ENCODE measurements at places on chromosomes 11 and 22.

- no peak for DNase-seq
These were observed 30.6 kb downstream of the PRDM11 start for GRCh38 chr11:45176996-45177395.

- DNase-seq, result no peak
These were observed 11.8 kb downstream of the RNF121 start for GRCh38 chr11:71940561-71941219.

GRCh38 chr11:88801484-88802123 is 264.2 kb downstream of the GRM5 start:
- DNase-seq, result no peak

GRCh38 chr11:11016068-11016467 is 158.2 kb upstream of the ZBED5 start:
- DNase-seq, result no peak

DNA sequence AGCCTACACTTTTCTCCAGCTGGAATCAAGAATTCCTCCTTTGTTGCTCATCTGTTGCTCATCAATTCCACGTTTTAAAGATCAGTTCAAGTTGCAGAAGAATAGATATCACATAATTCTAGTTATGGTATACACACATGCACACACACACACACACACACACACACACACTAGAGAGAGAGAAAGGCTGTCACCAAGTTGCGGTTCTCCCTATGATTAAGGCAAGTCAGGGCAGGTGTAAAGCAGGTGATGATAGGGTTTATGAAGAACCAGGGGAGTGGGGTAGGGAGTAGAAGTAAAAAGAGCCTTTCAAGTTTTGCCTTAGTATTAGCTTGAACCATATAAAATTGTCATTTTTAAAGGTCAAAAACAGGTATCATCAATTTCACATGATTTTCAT is 31.7 kb upstream of the TMPRSS4 start:
- no peak for DNase-seq

- no peak for DNase-seq
These were observed 16.8 kb upstream of the TMEM191C start for GRCh38 chr22:21450320-21450831.

- no peak for DNase-seq
These were observed 69.1 kb downstream of the KCNQ1OT1 start for GRCh38 chr11:2630679-2631078.

- no peak for DNase-seq
These were observed 916 bp downstream of the GNG3 start for GRCh38 chr11:62708392-62708791.

GRCh38 chr22:49933236-49934159 is 15.1 kb downstream of the CRELD2 start:
- no peak for DNase-seq

DNA sequence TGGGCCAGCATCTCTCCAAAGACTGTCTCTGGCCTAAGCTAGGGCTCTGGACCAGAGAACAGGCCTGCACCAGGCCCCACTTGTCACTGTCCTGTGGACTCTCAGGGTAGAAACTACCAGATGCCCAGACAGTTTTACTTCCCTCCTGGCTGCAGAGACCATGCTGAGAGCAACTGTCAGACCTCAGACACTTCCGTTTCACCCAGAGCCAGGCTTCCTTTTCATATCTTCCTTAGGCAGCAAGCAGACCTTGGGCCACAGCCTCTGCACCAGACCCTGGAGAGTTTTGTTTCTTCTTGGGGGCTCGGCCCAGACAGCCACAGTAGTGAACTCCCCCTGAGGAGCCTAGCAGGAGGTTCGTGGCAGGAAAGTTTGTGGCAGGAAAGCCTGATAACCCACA is 12.1 kb upstream of the FCHSD2 start:
- no peak for DNase-seq

GRCh38 chr11:27161071-27161470 is 120.5 kb downstream of the BBOX1 start:
- DNase-seq, result no peak

DNA sequence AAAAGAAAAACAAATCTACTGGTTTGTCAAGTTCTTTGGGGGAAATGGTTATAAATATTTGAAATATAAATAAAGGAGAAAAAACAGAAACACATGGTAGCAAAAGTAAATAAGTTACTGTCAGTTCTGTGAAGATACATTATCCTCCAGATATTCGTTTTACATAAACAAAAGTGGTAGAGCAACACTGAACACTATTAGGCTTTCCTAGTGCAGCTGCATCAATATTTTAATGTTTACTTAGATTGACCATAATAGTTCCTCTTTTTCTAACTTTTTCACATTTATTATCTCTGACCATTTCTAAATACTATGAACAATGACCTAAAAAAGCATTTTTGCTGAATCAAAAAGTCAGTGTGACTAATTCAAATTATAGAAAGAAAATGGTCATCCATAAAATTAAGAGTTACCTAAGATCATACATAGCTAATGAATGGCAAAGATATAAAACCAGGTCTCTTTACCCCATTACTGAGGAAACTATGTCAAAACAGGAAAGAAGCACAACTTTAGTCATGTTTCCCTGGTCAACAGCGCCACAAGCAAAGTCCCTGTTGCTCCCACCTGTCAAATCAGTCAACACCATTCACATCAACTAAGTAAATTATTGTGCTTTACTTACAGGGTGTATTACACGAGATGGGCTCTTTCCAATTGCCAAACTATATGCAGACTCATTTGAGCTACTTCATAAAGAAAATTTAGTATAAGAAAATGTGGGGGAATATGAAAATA is 38.5 kb downstream of the SBF2 start:
- DNase-seq, result no peak

DNA sequence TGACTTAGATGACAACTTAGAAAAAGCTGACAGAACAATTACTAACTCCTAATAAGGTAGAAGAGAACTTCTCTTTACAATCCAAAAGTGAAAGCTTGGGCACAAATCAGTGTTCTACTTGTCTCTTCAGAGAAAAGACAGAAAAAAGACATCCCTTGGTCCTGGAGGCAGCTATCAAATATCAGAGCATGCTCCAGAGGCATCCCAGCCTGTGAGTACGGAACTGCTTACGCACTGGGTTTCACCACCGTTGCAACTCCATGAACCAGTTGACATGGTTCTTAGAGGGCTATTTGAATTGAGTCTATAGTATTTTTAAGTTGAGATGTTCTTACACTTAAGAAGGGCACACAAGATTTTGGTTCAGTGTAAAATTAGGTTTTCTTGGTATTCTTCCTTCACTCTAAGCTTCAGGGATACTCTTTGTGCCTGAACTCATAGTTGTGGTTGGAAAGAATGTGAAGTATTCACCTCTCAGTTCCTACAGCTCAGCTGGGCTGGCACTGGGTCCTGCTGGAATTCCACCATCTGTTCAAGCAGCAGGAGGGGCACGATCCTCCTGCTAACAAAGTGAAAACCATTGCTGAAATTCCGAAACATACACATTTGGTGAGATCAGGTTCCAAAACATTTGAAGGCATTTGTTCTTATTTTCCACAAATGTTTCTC is 6.3 kb downstream of the AKIP1 start:
- DNase-seq, result no peak

DNA sequence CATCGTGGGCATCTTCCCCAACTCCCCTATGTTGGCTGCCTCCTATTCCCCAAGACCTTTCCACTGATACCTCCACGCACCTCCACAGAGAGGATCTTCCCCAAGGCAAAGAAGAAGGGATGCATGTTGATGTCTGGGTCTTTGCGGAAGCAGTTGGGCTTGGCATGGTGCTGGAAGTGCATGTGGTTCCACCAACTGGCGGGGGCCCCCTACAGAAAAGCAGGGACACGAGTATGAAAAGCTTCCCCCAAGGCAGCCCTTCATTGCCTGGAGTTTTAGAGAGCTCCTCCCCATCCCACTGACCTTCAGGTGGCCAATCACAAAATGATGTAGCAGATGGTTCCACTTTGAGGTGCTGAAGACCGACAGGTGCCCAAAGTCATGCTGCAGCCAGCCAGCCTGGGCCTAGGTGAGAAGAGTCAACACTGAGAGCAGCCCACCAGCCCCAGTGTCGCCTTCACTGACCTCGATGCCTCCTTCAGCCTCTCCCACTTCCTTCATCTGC is 6.1 kb downstream of the FADS1 start:
- DNase-seq, result no peak

- no peak for DNase-seq
These were observed 3.5 kb downstream of the RAB3IL1 start for GRCh38 chr11:61913699-61914395.

DNA sequence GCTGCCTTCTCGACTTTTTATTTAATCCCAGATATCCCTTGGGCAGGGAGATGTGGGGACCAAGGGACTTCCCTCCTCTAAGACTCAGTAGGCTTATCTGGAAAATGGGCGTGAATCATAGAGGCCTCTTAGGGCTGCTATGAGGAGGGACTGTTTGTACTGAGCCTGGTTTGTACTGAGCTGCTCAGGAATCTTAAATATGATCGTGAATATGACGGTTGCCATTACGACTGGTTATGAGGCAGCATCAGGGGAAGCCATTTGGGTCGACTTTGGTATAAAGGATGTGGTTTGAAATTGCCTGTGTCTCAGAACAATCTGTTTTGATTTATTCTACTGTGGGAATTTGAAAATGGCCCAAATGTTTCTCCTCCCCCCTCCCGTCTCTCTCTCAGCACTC is 20.6 kb downstream of the TSPAN18 start:
- no peak for DNase-seq

DNA sequence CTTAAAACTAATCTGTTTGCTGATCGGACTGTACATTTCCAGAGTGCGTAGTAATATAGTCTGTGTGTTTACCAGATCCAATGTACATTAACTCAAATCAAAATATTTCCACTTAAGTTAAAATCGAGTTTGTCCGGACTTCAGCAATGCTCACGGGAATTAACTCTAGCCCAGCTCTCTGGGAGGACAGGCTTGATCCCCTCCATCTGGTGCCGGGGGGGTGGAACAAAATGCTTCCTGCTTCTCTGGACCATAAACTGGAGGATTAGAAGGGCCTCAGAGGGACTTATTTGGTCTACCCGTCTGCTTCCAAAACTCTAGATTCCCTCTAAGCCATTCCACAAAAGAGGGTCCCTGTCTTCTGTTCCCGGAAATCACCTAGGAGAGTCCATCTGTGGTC is 511.2 kb downstream of the BUD13 start:
- DNase-seq, result no peak

- no peak for DNase-seq
These were observed 7.8 kb upstream of the RRM1 start for GRCh38 chr11:4086575-4087353.

GRCh38 chr11:108160970-108161566 is 39.7 kb downstream of the ACAT1 start:
- no peak for DNase-seq

DNA sequence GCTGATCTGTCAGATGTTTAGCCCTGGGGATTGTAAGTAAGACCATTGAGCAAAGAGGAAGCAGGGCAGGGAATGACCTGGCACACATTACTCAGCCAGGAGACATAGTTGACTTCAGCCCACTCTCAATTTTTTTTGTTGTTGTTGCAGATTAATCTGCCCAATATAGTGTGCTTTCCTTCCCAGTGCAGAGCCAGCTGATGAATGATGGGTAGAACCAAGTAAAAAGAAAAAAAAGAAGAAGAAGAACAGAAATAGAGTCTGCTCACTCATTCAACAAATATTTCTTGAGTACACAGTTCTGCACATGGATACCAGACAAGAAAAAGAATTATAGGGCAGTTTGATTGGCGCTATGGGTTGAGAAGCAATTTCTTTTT is 292.7 kb downstream of the ETS1 start:
- no peak for DNase-seq

- no peak for DNase-seq
These were observed 592.0 kb downstream of the SOX6 start for GRCh38 chr11:15764326-15764725.

- no peak for DNase-seq
These were observed 250.6 kb upstream of the TENM4 start for GRCh38 chr11:79691445-79691844.

DNA sequence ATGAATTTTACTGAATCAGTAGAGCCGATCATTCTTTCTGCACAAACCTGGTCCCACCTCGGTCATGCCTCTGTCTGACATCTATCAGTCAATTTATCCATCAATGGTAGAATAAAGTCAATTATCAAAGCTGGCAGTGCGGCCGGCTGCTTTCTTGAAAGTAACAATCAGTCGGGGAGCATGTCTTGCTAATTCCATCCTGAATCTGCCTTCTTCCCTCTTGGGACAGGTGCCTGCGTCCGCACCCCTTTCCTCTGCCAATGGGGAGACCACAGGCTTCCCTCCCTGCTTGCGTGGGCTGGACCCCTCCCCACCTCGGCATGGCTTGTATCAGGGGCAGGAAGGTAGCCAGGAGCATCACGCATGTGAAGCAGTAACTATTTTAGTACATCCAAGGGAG is 962.9 kb downstream of the BRD1 start:
- no peak for DNase-seq

DNA sequence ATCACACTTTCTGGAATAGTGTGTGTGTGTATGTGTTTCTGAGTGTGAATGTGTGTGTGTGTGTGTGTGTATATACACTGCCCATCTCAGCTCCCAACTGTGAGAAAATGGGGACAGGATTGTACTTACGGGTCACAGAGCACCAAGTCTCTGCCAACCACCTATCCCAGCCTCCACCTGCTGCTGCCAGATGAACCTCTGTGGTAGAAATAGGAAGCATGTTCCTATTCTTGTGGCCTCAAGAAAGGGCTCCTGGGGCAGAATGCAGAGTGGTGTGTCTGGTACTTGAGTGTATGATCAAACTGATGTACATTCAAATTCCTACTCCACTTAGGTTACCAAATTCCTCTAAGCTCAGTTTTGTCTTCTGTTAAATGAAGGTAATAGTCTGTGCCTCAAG is 14.6 kb downstream of the UBASH3B start:
- DNase-seq, result no peak

GRCh38 chr22:31828739-31829138 is 74.9 kb downstream of the DEPDC5 start:
- no peak for DNase-seq

DNA sequence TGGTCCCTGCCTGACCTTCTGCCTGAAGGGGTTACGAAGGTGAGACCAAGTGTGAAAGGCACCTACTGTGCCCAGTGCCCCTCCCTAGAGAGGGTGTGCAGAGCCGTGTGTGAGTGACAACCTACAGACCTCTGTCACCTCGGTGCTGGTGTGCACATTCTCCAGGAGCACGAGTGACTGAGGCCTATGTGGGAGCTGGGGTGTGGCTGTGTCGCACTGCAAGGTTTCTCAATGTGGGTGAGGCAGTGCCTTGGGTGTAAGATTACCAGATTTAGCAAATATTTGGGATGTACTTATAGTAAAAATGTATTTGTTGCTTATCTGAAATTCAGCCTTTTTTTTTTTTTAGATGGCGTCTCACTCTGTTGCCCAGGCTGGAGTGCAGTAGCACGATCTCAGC is 5.6 kb downstream of the STARD10 start:
- DNase-seq, result no peak

- DNase-seq, result no peak
These were observed 97.3 kb downstream of the PDHX start for GRCh38 chr11:35013514-35014233.

- no peak for DNase-seq
These were observed 14.0 kb upstream of the OAF start for GRCh38 chr11:120196826-120197225.

- DNase-seq, result no peak
These were observed 838 bp downstream of the BCL9L start for GRCh38 chr11:118924591-118925585.

All from stimulated activated CD4-positive, alpha-beta T cell treated with anti-CD3 and anti-CD28 coated beads, Interleukin-12 subunit alpha, Interleukin-12 subunit beta, amount 100 ng/mL, for 4 hours (primary cell).